Left ventricle myocardium inferior (tissue), 1 donor: ENCODE measurements at places on chromosomes 5 and 9. TPM values are rescaled to one million over a fixed set of nuclear protein-coding genes. Genes with fewer than 3 reads are reported as not detected.

The PSAT1 gene
- 0.77 TPM for total RNA-seq

The GLRA1 gene
- total RNA-seq = not detected

The PCDHGB2 gene
- 8.8 TPM for total RNA-seq

The ADGRD2 gene
- total RNA-seq = not detected

The CDH18 gene
- not detected for total RNA-seq

The GABRA6 gene
- not detected for total RNA-seq

The ITGA2 gene
- total RNA-seq = 0.80 TPM

The TMC1 gene
- 0.25 TPM for total RNA-seq

The CETN3 gene
- 27.8 TPM for total RNA-seq

The ACTBL2 gene
- not detected for total RNA-seq

The ARHGEF28 gene
- 2.1 TPM for total RNA-seq

The PCDHGA11 gene
- 3.8 TPM for total RNA-seq

The IL9 gene
- total RNA-seq = not detected

The PROB1 gene
- 46.3 TPM for total RNA-seq
